Activated T-cell treated with anti-CD3 and anti-CD28 coated beads for 48 hours (primary cell): ENCODE measurements at places on chromosomes 1 and 21.
A peak's percentile ranks its signal among the peaks of the same experiment; 100 is the strongest.

GRCh38 chr1:91751275-91751674 is 134.7 kb downstream of the TGFBR3 start:
- DNase-seq: no peak

DNA sequence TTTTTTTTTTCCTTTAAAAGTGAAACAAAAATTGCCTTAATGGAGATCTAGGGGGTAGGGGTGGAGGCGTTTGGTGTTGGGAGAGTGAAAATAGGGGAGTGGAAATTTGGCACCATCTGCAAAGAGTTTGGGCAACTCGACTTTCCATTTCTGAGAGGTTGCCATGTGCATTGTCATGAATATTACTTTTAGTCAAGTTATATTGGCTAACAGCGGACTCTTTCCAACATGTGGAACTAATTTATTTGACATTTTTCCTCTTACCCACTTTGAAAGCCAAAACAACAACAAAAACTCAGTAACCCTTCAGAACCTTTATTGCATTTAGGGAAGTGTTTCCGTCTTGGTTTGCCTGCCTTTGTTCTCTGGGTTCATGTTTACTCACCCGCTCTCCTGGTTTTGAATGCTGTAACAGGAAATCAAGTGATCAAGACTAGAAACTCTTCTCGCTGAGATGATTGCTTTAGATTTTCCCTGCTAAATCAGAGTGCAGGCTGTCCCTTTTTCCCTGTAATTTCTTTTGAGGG is 70.4 kb downstream of the CACHD1 start:
- no peak for DNase-seq

- DNase-seq: peak; percentile 43
Measured at GRCh38 chr1:204746838-204747442, 61.4 kb upstream of the LRRN2 start.

DNA sequence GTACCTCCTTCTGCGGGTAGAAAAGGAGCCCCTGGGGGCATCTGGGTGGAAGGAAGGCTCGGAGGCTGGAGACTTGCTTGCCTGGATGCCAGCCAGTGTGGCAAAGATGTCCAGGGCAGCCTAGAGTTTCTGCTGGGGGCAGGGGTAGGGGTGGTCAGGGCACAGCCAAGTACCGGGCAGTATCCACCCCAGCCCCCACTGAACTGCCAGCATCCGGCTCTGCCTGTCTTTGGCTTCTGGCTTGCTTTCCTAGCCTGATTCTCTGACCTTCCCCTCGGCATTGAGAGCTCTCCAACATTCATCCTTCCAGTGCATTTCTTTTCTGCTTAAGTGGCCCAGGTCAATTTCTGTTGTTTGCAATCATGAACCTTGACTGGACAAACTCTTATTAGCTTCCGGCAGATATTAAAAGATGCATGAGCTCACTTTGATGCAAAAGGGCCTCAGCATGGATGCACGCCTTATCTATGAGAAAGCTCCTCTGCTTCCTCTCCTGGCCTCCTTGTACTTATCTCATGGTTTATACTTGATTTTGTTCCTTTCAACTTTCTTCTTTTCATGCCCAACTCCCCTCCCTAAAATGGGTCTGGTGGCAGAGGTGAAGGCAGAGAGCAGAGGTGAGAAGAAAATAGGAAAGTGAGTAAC is 116.9 kb downstream of the HLCS start:
- no peak for DNase-seq

DNA sequence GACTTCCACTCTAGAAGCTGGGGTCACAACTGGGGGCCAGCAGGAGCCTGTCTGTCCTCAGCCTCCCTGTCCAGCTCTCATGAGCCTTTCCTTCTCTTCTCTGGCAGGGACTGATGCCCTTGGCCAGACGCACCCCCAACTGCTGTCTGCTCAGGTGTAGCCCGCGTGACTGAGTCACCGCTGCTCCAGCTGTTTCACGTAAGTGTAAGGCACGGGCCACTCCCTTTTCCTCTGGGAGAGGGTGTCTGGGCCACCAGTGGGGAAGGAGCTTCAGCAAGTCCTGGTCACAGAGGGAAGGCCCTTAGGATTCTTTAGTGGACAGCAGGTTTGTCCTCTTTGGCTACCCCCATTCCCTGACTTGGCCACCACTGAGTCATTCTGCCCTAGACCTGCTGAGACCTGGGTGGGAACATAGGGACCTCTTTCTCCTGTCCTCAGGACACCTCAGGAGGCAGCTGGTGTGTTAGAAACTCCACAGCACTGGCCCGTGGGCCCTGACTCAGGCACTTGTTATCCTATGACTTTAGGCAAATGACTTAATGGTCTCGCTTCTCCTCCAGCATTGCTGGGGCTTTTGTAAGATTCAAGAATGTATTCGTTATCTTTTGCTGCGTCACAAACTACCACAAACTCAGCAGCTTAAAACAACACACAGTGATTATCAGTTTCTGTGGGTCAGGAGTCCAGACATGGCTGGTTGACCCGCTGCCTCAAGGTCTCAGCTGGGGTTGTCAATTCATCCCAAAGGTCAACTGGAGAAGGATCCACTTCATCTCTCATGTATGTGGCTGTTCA is 64.8 kb downstream of the FAM163A start:
- no peak for DNase-seq

DNA sequence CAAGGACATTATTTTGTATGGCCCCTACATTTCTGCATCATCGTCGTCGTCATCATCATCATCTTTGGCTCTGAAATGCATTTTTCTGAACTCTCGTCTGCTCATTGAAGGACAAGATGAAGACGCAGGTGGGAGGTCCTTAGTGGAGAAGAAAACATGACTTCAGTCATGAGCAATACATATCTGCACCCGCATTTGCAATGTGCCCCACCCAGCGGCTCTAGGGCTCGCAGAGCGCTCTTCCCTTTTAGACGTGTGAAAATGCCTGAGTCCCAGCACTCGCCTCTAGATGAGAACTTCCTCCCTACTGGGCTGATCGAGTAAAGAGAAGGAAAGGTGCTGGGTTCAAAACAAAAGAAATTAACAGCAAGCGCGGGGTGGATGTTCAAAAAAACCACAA is 10.1 kb downstream of the C1orf174 start:
- DNase-seq: no peak

DNA sequence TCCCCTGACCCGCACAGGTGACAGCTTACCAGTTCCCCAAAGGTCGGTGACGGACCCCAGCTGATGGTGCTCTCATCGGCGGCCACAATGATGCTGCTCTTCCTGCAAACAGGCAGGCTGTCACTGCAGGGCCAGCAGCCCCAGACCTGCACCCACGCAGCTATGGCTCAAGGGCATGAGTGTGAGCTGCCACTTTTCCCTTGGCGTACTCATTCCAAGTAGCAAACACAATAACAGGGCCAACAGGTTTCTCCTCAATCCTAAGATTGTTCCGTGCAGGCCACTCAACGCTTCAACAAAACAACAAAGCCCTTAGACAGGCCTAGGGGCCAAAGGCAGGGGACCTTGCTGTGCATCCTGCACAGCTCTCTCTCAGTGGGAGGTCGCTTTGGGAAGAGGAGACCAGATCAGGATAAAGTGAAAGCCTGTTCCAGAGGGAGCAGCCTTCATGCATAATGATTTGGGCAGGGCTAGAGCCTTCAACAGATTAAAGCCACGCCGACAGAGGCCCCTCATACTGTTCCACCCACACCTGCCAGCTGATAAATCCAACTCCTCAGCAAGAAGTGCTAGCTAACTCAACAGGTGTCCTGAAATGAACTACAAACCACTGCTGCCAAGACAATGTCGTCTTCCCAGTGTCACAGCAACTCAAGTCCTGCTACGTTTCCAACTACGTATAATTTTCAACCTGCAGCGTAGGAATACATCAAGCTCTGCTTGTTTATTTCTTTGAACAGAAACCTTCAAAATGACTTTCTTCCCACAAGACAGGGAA is 27.2 kb downstream of the RCC2 start:
- DNase-seq: no peak

DNA sequence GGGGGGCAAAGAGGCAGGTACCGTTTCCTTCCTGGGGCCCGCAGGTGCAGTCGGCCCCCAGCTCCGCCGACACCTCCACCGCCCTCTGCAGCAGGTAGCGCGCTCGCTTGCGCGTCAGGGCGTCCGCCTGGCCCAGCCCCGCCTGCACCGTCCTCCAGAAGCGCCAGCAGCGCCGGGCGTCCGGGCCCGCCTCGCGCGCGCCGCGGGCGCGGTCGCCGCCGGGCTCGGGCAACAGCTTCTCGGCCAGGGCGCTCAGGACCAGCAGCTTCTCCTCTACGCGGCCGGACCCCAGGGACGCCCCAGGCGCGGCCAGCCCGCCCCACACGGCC is 863 bp downstream of the TARBP1 start:
- DNase-seq: peak; percentile 69

DNA sequence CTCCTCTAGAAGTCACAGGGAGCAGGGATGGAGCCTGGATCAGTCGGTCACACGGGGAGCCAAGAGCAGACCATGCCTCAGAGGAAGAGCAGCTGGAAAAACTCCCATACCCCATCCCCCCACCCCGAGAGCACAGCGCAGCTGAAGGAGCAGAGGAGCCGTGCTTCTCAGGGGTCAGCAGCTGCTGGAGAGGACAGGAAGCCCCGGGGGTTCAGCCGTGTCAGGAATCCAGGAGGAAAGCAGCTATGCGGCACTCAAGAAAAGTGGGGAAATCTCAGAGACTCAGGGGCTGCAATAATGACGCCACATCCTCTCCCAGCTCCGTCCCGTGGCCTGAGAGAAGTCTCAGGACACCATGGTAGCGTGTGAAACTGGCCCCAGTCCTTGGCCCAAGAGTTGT is 102.3 kb downstream of the NPHP4 start:
- no peak for DNase-seq

GRCh38 chr1:206062464-206062863 is 9.5 kb downstream of the RHEX start:
- DNase-seq: no peak
